ENCODE measurements at places on chromosomes 11 and 22. TPM values are rescaled to one million over a fixed set of nuclear protein-coding genes. Genes with fewer than 3 reads are reported as not detected.

Gene OR8B2
- not detected for total RNA-seq

DNA sequence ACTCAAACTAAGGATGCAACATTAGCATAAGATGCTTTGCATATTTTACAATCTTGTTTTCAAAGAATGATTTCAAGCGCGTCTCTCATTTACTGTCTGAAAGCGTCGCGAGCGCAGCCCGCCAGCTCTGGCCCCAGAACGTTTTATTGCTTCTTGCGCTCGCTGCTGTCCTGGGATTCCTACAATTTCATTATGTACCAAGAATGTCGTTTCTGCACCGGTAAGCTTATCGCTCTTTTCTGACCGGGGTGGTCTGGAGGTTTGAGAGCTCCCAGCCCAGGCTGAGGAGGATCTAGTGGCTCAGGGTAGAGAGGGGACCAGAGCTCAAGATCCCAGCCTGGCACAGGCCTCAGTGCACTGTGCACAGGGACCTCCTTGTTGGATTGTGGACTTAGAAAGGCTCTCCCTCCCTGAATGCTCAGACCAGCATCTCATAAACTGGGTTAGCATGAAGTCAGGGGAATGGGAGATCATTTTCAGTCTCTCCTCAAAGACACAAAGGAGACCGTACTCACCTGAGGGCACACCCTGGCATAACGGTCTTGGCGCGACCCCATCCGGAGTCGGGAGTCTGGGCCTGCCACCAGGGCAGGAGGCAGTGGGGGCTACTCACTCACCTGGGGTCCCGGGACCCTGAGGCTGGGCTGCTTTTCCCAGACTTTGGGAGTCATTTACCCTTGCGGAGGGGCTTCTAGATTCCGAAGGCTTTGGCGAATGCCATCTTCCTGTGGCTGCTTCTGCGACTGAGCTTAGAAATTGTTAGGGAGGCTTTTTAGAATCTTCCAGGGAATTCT, 817.4 kb downstream of the BRD1 start:
- DNase-seq = no peak

GRCh38 chr11:17328871-17329494, 22.6 kb upstream of the NCR3LG1 start:
- peak; percentile 83 for DNase-seq

Gene KDM4E
- not detected for total RNA-seq

Gene FREY1
- total RNA-seq = not detected

DNA sequence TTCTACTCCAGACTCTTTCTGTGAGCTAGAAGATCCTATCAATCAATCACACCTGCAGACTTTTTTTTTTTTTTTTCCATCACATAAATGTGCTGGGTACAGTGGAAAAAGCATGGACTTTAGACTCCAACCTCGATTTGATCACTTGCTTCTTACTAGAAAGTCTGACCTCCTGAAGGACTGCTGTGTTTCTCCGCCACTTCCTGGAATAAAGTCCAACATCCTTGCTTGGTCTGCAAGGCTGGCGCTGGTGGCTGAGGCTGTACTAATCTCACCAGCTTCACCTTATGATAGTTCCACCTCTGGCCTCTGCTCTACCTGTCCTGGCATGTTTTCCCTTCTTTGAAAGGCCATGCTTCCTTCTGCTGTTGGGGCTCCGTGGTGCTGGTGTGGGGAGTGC, 60.9 kb upstream of the SESN3 start:
- no peak for DNase-seq

Gene DEFB131B
- not detected for total RNA-seq

DNA sequence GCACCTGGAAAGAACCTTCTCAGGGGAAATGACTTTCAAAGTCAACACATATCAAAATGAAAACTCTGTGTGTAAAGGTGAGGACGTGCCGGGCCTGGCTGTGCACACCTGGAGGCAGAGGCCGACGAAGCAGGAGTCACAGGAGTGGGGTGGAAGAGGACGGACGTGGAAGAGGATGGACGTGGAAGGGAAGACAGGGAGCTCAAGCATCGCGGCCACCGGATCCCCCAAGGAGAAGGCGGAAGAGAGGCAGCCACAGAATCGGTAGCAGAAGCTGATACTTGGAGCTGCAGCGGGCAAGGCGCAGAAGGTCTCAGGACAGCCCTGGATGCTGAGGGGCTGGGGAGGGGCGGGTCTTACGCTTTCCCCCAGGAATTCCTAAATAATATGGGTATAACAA, 519.8 kb downstream of the BRD1 start:
- DNase-seq = no peak

- DNase-seq = no peak
These were observed 232.0 kb downstream of the BUD13 start for GRCh38 chr11:116540645-116541304.

Gene MAPK8IP1
- total RNA-seq = 38.5 TPM

DNA sequence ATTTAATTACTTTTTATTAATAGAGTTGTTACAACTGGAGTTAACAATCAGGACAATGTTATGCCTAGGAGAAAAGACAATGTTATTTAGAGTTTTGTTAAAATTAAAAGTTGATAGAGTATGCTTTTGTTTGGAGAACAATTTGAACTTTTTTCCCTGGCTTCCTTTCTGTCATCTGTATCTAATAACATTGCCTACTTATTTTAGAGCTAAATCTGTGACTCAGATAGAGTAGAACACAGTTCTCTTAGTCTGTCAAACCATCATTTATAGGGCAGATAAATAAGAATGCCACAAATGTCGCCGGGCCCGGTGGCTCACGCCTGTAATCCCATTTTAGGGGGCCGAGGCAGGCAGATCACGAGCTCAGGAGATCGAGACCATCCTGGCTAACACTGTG, 28.9 kb upstream of the YAP1 start:
- no peak for DNase-seq

- DNase-seq = no peak
These were observed 261.7 kb downstream of the TENM4 start for GRCh38 chr11:79179087-79179486.

Gene DAGLA
- total RNA-seq = 1.4 TPM

DNA sequence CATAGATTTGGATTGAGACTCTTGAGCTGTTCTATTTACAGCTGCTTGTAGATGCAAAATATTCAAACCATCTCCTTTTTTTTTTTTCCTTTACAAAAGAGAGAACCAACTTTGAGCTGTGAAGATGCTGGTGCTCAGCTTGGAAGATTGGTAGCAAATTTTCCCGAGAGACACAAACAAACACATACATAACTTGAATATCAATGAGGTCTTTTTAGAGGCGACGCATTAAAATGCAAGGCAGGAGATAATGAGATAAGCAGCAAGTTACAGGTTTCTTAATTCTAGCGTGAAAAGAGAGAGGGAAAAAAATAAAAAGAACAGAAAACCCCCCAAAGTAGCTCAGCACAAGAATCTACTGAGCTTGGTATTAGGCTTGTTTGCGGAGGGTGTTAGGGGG, 247.0 kb upstream of the SORL1-AS1 start:
- DNase-seq = peak; percentile 1

DNA sequence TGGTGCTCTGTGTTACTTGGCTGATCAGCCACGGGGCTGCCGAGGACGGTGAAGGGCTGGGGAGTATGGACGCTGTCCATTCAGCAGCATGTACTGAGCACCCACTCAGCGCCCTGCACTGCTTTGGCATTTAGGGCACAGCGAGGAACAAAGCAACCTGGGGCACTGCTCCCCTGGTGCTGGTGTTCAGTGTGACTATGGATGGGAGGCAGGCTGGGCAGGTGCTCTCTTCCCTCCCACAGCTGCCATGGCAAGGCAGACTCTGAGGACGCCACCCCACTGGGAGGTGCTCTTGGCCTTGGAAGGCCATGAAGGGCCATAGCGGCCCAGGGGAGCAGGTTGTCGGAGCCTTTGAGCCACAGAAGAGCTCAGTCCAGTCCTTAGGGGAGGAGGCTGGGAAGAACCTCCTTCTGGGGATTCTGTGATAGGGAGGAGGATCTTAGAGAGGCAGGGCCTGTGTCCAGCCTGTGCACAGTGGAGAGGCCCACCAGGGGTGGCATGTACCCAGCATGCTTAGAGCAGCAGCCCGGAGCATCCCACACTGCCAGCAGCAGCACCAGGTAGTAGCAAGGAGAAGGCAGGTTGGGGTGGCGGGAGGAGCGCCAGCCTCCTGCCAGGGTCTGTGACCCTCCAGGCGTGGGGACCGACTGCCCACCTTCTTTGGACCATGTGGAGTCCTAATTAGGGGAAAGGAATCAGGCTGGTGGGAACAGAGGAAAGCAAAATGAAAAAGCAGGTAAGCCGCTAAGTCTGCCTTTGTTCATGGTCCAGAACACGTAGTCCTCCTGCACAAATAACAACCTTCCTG, 141.8 kb downstream of the MPPED1 start:
- no peak for DNase-seq

Gene SMIM38
- not detected for total RNA-seq

- DNase-seq = no peak
These were observed 86.3 kb upstream of the LRRC55 start for GRCh38 chr11:57095417-57095816.

DNA sequence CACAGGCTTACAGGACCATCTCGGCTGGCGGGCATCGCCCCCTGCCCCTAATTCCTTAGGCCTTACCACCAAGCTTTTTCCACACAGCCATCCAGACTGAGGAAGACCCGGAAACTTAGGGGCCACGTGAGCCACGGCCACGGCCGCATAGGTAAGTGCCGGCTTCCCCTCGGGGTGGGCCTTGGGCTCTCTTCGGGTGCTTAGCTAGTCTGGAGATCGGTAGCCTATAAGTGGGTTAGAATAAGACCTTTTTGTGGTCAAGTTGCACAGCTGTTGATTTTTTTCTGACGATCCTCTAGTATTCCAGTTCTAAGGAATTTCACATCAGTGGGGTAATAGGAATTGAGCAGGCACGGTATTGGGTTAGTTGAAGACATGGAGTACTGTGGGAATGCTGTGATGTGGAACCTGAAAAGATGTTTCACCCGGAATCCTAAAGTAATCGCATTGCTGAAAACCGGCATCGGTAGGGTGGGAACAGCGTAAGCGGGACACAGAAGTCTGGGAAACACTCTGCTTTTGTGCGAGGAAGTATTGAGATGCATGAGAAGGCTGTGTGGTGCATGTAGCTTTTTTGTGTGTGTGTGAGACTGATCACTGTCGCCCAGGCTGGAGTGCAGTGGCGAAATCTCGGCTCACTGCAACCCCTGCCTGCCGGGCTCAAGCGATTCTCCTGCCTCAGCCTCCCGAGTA, 669 bp downstream of the RPL27A start:
- no peak for DNase-seq

Gene SLC22A6
- not detected for total RNA-seq

GRCh38 chr11:69918231-69918937, 99.2 kb upstream of the FGF3 start:
- DNase-seq = no peak

DNA sequence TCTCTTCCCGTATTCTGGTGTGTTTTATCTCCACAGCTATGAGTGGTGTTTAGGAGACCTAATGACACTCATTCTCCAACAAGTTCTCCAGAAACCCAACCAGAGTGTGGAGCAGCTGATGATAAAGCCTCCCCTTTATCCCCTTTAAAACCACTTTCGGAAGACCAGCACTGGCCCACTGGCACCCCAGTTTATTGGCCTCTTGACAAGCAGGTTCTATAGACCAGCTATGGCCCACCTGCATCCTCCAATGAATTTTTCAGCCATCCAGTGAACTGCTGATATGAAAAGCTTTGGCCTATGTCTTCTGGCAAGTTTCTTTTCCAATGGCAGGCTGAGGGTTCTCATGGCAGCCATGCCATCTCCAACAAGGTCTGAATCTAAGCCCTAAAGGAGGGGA, 27.4 kb downstream of the CHST1 start:
- DNase-seq = no peak

DNA sequence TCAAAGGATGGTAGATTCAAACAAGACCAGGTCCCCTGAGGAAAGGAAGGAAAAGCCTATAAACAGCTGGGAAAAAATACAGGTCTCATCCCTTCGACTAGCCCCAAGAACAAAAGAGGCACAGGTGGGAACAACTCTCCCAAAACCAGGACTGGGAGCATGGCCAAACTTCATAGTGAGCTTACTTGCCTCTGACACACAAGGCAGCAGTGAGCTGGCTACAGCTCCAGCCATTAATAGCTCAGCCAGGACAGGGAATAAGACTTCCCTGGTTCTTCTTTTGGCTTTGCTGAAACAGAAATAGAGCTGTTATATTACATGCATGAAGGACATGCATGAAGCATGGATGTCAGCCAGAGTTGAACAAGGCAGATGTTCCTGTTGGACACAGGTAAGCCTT, at the start of gene OR10A2:
Gene OR10A2 (plus strand): TSS at position 97 of the 400 bp plus-strand sequence. CDS start 6,698 bp downstream, outside the sequence.
- peak; percentile 81 for DNase-seq

Gene MRGPRX4
- not detected for total RNA-seq

DNA sequence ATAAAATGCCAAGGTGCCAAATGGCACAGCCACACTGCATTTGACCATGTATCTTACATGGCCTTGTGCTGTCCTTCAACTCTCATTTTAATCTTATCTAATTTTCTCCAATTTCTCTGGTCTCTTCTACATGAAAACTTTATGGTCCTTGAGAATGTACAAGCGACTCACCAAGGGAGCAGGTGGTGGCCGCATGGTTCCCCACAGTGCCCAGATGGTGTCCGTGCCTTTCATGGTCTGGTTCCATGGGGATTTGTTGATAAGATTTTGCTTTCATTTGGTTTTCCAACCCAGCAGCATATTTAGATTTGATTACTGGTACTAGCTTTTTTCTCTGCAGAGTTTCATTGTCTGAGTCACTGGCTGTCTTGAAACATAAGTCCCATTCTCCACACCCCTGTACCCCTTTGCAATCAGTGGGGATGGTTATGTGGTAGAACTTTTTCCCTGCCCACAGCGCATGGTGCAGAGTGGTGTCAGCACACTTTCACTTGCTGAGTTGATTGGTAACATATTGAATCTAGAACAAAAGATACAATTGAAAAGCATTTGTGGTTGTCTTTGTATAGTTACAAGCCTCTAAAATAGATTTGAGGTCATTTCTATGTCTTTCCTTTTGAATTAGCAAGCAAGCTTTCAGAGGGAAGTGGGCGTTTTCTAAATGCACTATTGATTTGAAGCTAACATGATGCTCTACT, 24.1 kb downstream of the ZNRF3 start:
- peak; percentile 79 for DNase-seq

DNA sequence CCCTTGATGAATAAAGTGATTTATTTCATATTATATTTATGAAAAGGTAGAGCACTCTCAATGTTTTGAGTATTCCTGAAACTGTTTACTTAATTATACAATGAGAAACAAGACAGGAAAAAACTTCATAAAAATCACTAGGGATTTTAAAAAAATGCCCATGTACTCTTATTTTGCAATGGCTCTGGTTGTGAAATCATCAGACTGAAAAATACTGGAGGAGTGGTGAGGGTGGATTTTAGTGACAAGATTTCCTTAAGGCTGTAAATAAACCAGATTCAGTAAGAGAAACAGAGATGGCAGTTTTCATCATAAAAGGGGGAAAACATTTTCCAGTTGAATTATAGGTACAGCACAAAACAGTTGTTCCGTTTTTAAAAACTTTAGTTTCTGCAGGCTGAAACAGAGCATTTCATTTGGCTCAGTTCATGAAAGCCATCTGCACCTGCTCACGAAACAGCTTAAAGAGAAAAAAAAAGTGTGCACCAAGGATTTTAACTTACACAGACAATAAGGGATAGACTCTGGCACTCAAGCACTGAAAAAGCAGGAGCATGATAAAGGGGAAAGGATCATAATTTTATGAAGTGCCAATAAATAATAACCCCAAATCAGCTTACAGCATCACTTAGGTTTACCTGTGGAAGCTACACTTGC, 100.7 kb downstream of the MAML2 start:
- no peak for DNase-seq

Gene VSIG10L2
- total RNA-seq = not detected

GRCh38 chr22:33772745-33773144, 147.5 kb downstream of the LARGE1 start:
- no peak for DNase-seq
